Gastrocnemius medialis (tissue), 4 donors: ENCODE measurements at places on chromosomes 12 and 14. TPM values are rescaled to one million over a fixed set of nuclear protein-coding genes. Genes with fewer than 3 reads are reported as not detected.

The NTF3 gene
- total RNA-seq, result not detected

The PRICKLE1 gene
- total RNA-seq, result 9.2 TPM

The SMIM10L1 gene
- total RNA-seq, result 17.0 TPM

The GPR137C gene
- 0.38 TPM for total RNA-seq

The LRP1-AS gene
- total RNA-seq, result not detected

The TSPAN19 gene
- total RNA-seq, result not detected

The NTN4 gene
- total RNA-seq, result 4.7 TPM

The TEX52 gene
- not detected for total RNA-seq

DNA sequence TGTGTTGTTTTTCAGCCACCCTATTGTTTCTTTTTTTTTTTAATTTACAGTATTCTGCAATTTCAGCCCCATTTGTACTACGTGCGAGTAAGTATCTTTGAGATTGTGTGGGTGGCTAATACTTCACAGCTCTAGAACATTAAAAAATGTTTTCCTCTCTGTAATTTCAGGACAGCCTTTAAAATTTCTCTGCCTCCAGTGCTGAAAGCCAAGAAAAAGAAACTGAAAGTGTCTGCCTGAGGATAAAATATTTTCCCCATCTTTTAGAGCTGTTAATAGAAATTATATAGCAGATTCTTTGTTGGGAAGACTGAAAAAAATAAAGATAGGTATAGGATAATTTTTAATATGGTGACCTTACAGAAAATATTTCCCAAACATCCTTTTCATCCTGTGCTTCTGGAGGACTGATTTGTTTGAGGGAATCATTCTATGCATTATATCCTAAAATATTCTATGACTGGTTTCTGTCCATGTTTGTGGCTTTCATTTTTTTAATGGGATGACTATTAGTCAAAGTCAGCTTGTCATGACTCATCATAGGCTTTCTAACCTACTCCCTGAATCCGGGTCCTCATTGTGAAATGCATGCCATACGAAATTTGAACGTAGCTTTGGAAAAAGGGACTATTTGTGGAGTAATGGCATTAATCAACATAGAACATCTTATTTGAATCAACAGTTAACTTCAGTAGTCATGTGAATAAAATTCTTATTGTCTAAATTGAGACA lies 10.8 kb upstream of the TCTN2 start:
- peaks cover 3% of the 10 kb centered on the region for H3K36me3 ChIP-seq
- no peaks in the 10 kb centered on the region for H3K27me3 ChIP-seq
- no peaks in the 10 kb centered on the region for H3K4me1 ChIP-seq
- no peak overlapping the region for H3K4me3 ChIP-seq
- DNase-seq, result no peak

GRCh38 chr14:22664261-22664660 lies 20.1 kb upstream of the OR6J1 start:
- no peak for DNase-seq
- H3K4me1 ChIP-seq, result no peaks in the 10 kb centered on the region
- H3K4me3 ChIP-seq, result no peak overlapping the region
- no peak overlapping the region for H3K27ac ChIP-seq

- H3K27me3 ChIP-seq, result no peaks in the 10 kb centered on the region
- H3K27ac ChIP-seq, result no peak overlapping the region
- H3K4me1 ChIP-seq, result no peaks in the 10 kb centered on the region
- DNase-seq, result no peak
- H3K4me3 ChIP-seq, result no peak overlapping the region
Measured at GRCh38 chr12:93042283-93042682, 113.2 kb upstream of the EEA1 start.

GRCh38 chr14:74638966-74639365 lies 26.9 kb upstream of the LTBP2 start:
- DNase-seq, result no peak
- H3K4me1 ChIP-seq, result peaks cover 9% of the 10 kb centered on the region
- no peak overlapping the region for H3K4me3 ChIP-seq
- no peaks in the 10 kb centered on the region for H3K36me3 ChIP-seq

DNA sequence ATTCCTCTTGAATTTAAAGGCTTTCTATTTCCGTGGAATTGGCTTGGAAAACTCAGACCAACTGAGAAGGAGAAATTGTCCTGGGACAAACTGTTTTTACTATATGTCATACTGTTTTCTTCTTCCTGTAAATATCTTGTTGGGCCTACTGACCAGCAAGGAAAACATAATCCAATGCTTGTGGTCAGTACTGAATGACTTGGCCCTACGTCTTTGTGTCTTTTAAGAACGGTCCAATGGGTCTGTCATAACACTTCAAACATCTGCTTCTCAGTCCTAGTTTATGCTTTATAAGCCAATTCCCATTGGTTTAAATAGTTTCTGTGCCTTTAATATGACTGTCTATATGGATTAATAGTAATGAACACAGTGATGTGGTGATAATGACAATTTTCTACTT lies 248.5 kb upstream of the DDHD1 start:
- no peak for DNase-seq
- no peaks in the 10 kb centered on the region for H3K27me3 ChIP-seq
- H3K4me1 ChIP-seq, result no peaks in the 10 kb centered on the region
- no peak overlapping the region for H3K27ac ChIP-seq

GRCh38 chr12:57838594-57839302 lies 7.8 kb downstream of the CTDSP2 start:
- no peaks in the 10 kb centered on the region for H3K36me3 ChIP-seq
- peak overlapping the region; percentile 34 for H3K4me3 ChIP-seq
- DNase-seq, result no peak
- peaks cover 100% of the 10 kb centered on the region for H3K4me1 ChIP-seq

GRCh38 chr14:31257244-31257553 lies 49.6 kb upstream of the HECTD1 start:
- H3K27ac ChIP-seq, result no peak overlapping the region
- DNase-seq, result no peak
- H3K4me1 ChIP-seq, result peaks cover 9% of the 10 kb centered on the region
- H3K27me3 ChIP-seq, result no peaks in the 10 kb centered on the region
- H3K36me3 ChIP-seq, result no peaks in the 10 kb centered on the region

DNA sequence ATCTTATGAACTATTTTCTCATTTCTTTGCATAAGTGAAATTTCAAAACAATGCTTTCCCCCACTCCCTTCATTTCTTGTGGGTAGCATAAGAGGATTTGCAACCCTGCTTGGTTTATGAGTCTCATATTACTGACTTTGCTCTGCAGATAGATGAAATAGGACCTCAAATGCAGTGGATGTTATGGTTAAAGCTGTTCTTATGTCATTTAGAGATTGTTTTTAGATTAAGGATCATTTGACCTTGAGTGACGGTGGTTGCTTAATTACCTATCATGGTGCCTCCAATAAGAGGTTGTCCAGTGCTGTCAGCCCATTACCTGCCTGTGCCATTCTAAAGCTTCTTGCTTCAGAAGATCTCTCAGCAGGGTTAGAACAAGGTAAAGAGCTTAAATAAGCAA lies 351.4 kb upstream of the ATP2B1 start:
- H3K27me3 ChIP-seq, result no peaks in the 10 kb centered on the region
- DNase-seq, result no peak
- no peaks in the 10 kb centered on the region for H3K36me3 ChIP-seq
- no peak overlapping the region for H3K4me3 ChIP-seq
- peaks cover 23% of the 10 kb centered on the region for H3K4me1 ChIP-seq
- H3K27ac ChIP-seq, result no peak overlapping the region

- no peak overlapping the region for H3K4me3 ChIP-seq
- DNase-seq, result peak; percentile 20
- H3K4me1 ChIP-seq, result peaks cover 72% of the 10 kb centered on the region
- peaks cover 18% of the 10 kb centered on the region for H3K36me3 ChIP-seq
- peak overlapping the region; percentile 78 for H3K27ac ChIP-seq
- H3K27me3 ChIP-seq, result no peaks in the 10 kb centered on the region
Measured at GRCh38 chr12:111447571-111448265, 42.0 kb downstream of the SH2B3 start.

- H3K27ac ChIP-seq, result no peak overlapping the region
- H3K27me3 ChIP-seq, result no peaks in the 10 kb centered on the region
- H3K4me3 ChIP-seq, result no peak overlapping the region
- no peaks in the 10 kb centered on the region for H3K36me3 ChIP-seq
Measured at GRCh38 chr14:31968107-31968810, 108.8 kb upstream of the ARHGAP5 start.

DNA sequence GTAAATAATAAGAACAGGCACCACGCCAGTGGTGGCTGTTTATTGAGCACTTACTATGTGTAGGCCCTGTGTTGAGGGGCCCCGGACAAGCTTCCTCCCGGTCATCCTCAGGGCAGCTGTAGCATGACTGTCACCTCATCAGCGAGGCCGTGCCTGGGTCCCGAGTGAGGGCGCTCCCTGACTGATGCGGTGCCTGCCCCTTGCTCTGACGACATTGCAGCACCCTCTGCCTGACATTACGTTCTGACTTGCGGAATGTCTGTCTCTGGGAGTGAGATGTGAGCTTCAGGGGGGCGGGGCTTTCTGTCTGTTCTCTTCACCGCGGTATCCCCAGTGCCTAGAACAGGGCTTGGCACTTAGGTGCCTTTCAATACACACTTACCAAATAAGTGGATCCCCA lies 167.6 kb downstream of the RBM19 start:
- no peak for DNase-seq
- no peak overlapping the region for H3K27ac ChIP-seq
- no peak overlapping the region for H3K4me3 ChIP-seq
